Stomach (tissue), 19 donors: ENCODE measurements at places on chromosomes 3 and 15. TPM values are rescaled to one million over a fixed set of nuclear protein-coding genes. Genes with fewer than 3 reads are reported as not detected.

GRCh38 chr15:70297465-70298058 is 199.8 kb upstream of the TLE3 start:
- no peak overlapping the region for H3K27ac ChIP-seq
- no peaks in the 10 kb centered on the region for H3K27me3 ChIP-seq
- no peak overlapping the region for H3K4me3 ChIP-seq
- H3K4me1 ChIP-seq, result peaks cover 25% of the 10 kb centered on the region

DNA sequence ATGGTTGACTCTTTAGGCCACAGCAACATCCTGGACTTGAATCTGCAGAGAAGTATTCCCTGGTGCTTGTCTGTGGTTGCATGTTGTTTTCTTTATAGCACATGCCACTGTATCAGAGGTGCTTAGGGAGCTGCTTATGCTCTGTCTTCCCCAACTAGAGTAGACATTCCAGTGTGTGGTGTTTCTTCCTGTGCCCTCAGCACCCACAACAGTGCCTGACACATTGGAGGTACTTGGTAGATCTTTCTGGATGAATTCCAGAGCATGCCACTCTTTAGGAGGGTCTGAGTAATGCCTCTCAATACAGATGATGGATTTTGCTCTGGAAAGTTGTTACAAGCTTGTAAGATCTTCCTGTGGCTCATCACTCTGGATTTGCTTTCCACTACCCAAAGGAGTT is 117.6 kb downstream of the CHDH start:
- no peak for DNase-seq
- H3K36me3 ChIP-seq, result no peaks in the 10 kb centered on the region
- no peak overlapping the region for H3K4me3 ChIP-seq
- H3K27ac ChIP-seq, result no peak overlapping the region
- H3K4me1 ChIP-seq, result peaks cover 4% of the 10 kb centered on the region
- H3K27me3 ChIP-seq, result peaks cover 6% of the 10 kb centered on the region

DNA sequence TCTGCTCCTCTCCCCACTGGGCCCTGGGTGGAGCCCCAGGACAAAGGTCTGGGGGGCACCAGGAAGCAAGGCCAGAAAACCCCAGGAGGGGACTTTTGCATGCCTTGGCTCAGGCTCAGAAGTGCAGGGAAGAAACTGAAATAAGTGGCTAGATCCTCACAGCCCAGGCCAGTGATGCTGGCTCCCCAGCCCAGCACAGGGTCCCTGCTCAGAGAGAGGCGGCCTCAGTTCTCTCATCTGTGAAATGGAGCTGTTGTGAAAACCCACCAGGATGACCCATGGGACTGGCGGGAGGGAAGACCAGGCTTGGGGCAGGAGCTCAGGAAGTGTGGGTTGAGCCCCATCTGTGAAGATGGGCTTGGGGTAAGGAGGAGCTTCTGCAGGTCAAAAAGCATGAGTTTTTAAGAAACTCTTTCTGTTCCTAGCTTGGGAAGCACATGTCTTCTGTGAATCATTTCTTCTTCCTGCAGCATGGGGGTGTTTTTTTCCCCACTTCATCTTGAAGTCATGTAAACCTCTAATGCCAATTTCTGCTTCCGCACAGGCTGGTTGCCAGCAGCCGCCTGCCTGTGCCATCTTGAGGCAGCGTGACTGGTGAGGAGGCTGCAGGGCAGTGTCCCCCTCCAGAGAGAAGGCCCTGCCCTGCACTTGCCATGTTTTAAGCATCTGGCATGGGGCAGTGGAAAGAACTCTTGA is 118.6 kb downstream of the SMAD6 start:
- H3K36me3 ChIP-seq, result no peaks in the 10 kb centered on the region
- H3K4me3 ChIP-seq, result no peak overlapping the region
- DNase-seq, result no peak
- no peak overlapping the region for H3K27ac ChIP-seq
- no peaks in the 10 kb centered on the region for H3K4me1 ChIP-seq

GRCh38 chr3:150911771-150912170 is 6.5 kb upstream of the MINDY4B start:
- H3K4me1 ChIP-seq, result no peaks in the 10 kb centered on the region
- no peak overlapping the region for H3K4me3 ChIP-seq
- DNase-seq, result no peak
- no peak overlapping the region for H3K27ac ChIP-seq

DNA sequence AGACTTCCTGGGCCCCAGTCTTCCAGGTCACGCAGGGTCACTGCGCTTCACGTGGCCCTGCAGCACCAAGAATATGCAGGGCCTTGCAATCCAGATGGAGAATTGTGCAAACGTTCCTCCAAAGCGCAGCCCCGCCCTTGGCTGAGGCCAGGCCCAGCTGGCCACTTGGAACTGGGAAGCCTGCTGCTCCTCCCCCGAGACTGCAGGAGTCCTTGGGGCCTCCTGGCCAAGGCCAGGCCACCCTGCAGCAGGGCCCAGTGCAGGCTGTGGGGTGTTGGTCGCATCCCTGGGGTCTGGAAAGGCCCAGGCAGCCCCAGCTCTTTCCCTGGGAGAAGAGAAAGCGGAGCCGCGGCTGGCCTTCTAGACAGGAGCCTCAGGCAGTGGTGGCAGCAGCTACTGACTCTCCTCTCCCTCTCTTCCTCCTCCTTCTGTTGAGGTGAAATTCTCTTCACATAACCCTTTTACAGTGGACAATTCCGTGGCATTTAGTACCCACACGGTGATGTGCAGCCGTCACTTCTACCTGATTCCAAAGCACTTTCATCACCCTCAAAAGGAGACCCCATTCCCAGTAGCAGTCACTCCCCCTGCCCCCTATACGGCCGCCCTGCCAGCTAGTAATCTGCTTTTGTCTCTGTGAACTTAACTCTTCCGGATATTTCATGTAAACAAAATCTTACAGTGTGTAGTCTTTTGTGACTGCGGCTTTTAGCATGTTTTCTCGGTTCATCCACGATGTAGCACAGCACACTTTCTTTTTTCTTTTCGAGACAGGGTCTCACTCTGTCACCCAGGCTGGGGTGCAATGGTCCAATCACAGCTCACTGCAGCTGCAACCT is 103.9 kb downstream of the TMEM266 start:
- H3K36me3 ChIP-seq, result no peaks in the 10 kb centered on the region
- H3K4me3 ChIP-seq, result no peak overlapping the region
- H3K4me1 ChIP-seq, result peaks cover 6% of the 10 kb centered on the region

DNA sequence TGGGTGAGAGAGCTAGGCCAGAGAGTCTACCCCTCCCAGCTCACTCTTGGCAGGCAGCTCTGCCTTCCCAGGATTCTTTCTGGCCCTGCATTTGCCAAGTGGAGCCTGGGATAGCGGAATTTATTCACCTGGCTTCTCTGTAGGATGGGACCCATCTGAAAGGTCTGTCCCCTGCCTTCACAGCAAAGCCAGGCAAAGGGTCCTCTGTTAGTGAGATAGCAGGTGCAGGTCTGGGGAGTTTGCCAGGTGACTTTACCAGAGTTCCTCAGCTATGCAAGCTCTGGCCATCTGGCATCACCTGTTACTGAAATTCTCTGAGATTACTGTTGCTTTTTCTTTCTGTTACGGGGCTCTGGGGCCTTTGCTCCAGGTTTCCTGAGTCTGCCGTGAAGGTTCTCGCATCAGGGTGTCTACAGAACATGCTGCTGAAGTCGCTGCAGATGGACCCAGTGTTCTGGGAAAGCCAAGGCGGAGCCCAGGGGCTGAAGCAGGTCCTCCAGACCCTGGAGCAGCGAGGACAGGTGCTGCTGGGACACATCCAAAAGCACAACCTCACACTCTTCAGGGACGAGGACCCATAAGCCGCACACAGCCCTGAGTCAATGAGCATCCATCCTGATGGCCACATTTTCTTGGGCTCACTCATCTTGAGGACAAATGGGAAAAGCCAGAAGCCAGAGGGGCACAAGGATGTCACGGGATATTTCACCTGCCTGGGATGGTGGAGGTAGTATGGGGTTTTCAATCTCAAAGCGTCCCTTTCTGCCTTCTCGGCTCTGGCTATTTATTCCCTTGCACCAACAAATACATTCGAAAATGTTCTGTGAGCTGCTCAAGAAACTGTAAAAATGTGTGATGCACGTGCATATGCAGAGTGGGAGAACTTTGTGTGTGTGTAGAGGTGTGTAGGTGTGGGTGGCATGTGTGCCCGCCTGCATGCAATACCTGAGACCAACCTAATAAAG is 49.8 kb downstream of the POMGNT2 start:
- H3K4me3 ChIP-seq, result no peak overlapping the region
- peaks cover 11% of the 10 kb centered on the region for H3K36me3 ChIP-seq

ZNF662 gene
- total RNA-seq, result 3.8 TPM

DNA sequence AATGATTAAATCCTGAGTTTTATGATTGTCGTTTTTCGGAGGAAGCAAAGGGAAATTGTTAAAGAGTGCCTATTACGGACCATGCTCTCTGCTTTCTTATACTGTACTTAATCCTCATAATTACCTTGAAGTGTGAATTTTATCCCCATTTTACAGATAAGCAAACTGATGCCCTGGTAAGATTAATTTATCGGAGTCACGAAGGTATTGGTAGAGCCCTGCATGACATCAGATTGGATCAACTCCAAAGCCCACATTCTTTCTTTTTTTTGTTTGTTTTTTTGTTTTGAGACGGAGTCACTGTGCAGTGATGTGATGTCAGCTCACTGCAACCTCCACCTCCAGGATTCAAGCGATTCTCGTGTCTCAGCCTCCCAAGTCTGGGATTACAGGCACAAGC is 1.6 kb upstream of the GNB4 start:
- H3K27me3 ChIP-seq, result no peaks in the 10 kb centered on the region
- H3K4me3 ChIP-seq, result no peak overlapping the region
- H3K4me1 ChIP-seq, result peaks cover 4% of the 10 kb centered on the region
- H3K36me3 ChIP-seq, result no peaks in the 10 kb centered on the region
- DNase-seq, result no peak

- H3K36me3 ChIP-seq, result no peaks in the 10 kb centered on the region
- no peak overlapping the region for H3K27ac ChIP-seq
- H3K27me3 ChIP-seq, result no peaks in the 10 kb centered on the region
Observed at GRCh38 chr15:70605606-70606410, 157.6 kb downstream of the UACA start.

GRCh38 chr3:46378426-46378942 is 7.7 kb downstream of the CCR5 start:
- H3K4me3 ChIP-seq, result no peak overlapping the region
- no peaks in the 10 kb centered on the region for H3K4me1 ChIP-seq
- H3K27ac ChIP-seq, result no peak overlapping the region
- H3K27me3 ChIP-seq, result peaks cover 15% of the 10 kb centered on the region
- H3K36me3 ChIP-seq, result no peaks in the 10 kb centered on the region
- DNase-seq, result peak; percentile 83

LTK gene
- total RNA-seq, result 9.7 TPM

DNA sequence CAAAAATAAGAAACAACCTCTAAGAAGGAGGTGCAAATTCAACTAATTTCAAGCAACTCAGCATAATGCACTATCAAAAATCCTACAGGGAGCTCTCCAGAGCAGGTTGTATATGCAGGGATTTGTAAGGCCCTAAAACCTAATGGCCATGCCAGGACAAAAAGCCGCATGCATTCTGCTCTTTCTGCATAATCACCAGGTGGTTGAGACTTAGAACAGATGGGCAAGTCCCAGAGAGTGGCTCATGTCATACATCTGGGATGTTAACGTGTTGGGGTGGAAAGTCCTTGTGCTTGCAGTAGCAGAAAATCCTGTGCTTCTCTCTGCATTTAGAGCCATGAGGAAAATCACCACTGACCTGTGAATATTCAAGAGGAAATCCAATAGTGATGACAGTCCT is 1002.9 kb downstream of the AGBL1 start:
- no peaks in the 10 kb centered on the region for H3K36me3 ChIP-seq
- DNase-seq, result no peak
- H3K27ac ChIP-seq, result no peak overlapping the region
- H3K4me3 ChIP-seq, result no peak overlapping the region

GRCh38 chr3:30609930-30610701 is 3.7 kb downstream of the TGFBR2 start:
- peak overlapping the region; percentile 60 for H3K4me3 ChIP-seq
- no peaks in the 10 kb centered on the region for H3K27me3 ChIP-seq
- peak overlapping the region; percentile 95 for H3K27ac ChIP-seq
- peaks cover 53% of the 10 kb centered on the region for H3K4me1 ChIP-seq
- no peaks in the 10 kb centered on the region for H3K36me3 ChIP-seq

SERINC4 gene
- not detected for total RNA-seq

NOX5 gene
- total RNA-seq, result not detected

GRCh38 chr3:152430223-152431002 is 161.7 kb downstream of the MBNL1 start:
- no peak for DNase-seq
- H3K27ac ChIP-seq, result no peak overlapping the region

- H3K27ac ChIP-seq, result no peak overlapping the region
- H3K36me3 ChIP-seq, result no peaks in the 10 kb centered on the region
- no peaks in the 10 kb centered on the region for H3K4me1 ChIP-seq
- DNase-seq, result no peak
- no peaks in the 10 kb centered on the region for H3K27me3 ChIP-seq
Observed at GRCh38 chr3:6779140-6779539, 81.8 kb upstream of the GRM7 start.

- H3K4me3 ChIP-seq, result no peak overlapping the region
- H3K27me3 ChIP-seq, result no peaks in the 10 kb centered on the region
- peaks cover 40% of the 10 kb centered on the region for H3K4me1 ChIP-seq
Observed at GRCh38 chr3:18419232-18419631, 5.9 kb downstream of the SATB1 start.

DNA sequence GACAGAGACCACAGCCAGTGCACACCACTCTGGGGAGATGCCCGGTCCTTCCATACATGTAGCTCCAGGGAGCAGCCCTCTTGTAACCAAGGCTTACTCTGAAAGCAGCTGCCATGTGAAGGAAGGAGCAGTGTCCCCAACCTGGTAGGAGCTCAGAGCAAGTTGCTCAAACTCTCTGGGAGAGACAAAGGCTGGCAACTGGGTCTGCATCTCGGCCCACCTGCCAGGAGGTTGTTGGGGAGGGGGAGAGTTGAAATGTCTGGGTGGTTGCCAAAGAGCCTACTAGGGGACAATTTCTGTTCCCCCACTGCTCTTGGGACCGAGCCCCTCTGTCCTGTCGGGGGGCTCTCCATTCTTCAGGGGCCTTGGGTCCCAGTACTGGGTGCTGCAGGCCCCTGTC is 309.9 kb downstream of the TLE3 start:
- no peaks in the 10 kb centered on the region for H3K27me3 ChIP-seq
- no peak overlapping the region for H3K4me3 ChIP-seq
- no peaks in the 10 kb centered on the region for H3K4me1 ChIP-seq
- DNase-seq, result no peak
- H3K27ac ChIP-seq, result no peak overlapping the region

BTLA gene
- not detected for total RNA-seq

- H3K36me3 ChIP-seq, result no peaks in the 10 kb centered on the region
- no peaks in the 10 kb centered on the region for H3K27me3 ChIP-seq
- DNase-seq, result no peak
- H3K4me1 ChIP-seq, result peaks cover 99% of the 10 kb centered on the region
- no peak overlapping the region for H3K4me3 ChIP-seq
- peak overlapping the region; percentile 78 for H3K27ac ChIP-seq
Observed at GRCh38 chr15:90033006-90033405, 31.9 kb downstream of the ZNF710 start.

SORD gene
- total RNA-seq, result 5.5 TPM

DNA sequence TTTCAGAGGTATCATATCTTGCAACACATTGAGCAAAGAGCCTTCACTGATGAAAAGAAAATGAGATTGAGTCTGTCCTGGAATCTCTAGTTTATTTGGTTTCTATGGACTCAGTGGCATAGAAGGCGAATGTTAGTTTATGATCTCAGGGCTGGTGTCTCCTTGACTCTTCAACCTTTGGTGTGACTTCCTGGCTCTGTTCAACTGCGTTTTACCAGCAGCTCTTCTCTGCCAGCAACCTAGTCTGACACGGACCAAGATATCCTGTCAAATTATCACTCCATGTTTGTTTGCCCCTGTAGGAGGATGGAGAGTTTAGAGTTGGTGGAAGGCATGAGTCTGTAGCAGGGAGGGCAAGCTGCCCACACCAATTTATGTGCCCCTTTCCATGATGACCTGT is 82.9 kb upstream of the TBC1D5 start:
- H3K4me3 ChIP-seq, result no peak overlapping the region
- H3K27me3 ChIP-seq, result no peaks in the 10 kb centered on the region
- no peaks in the 10 kb centered on the region for H3K36me3 ChIP-seq
- no peak for DNase-seq

GABRR3 gene
- total RNA-seq, result not detected

RARB gene
- 12.5 TPM for total RNA-seq

GMNC gene
- total RNA-seq, result not detected

GAP43 gene
- 1.4 TPM for total RNA-seq
